ENCODE measurements at places on chromosomes 2 and 18.

DNA sequence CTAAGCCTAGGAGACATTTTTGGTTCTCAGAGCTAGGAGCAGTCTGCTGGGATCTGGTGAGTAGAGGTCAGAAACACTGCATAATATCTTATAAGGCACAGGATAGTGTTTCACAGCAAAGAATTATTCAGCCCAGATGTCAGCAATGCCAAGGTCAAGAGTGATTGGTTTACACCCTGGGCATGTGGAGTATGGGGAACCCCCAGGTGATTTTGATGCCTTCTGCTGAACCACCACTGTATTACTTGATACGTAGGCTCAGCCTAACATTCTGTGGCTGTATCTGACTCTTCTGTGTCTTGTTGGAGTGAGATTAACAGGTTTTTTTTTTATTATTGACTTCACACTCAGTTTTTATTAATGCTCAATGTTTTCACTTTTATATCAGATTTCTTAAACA is 6.0 kb downstream of the DDX18 start:
- DNase-seq: no peak

DNA sequence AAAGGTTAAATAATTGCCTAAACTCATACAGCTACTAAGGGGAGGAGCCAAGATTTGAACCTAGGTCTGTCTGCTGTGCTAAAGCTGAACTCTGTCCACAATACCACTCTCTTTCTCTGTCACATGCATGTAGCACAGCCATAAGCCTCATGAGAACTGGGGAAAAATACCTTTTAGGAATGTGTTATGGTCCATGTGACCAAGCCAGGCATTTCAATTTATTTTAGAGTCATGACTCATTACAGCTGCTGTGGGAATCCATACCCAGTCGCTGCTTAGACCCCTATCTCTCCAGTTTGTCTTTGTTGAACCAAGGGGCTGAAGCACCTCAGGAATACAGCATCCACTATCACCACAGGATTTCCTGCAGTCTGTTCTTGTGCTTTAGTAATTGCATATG is 200.0 kb upstream of the SIX3 start:
- no peak for DNase-seq

- no peak for DNase-seq
These were observed 41.6 kb upstream of the ALMS1 start for GRCh38 chr2:73343992-73344391.

DNA sequence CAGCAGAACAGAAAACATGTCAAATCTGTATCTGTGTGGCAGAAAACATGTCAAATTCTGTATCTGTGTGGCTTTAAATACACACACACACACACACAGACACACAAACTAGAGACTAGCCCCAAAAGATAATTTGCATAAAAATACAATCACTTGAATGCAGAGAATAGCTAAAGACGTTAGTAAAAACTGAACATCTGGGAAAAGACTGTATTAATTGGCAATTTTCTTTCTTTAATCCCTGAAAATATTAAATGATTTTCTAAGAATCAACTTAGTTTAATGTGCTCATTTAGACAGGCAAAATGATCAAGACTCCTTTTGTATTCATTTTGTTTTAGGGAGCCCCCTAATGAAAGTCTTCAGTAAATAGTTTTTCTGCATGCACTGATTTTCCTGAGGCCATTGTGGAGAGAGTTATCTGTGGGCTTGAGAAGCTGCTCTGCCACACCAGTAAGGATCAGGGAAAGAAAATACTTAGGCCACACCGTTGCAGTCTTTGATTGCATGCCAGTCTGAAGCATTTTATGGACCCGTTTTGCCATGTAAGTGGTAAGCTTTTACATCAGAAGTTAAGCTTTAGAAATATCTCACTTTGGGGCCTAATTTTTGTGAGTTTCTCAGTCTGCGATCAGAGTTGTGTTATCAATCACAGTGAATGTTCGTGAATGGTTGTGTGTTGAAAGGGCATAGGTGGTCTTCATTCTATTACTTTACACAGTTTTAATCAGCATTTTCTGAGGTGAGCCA is 2.2 kb downstream of the SPATS2L start:
- DNase-seq: no peak

DNA sequence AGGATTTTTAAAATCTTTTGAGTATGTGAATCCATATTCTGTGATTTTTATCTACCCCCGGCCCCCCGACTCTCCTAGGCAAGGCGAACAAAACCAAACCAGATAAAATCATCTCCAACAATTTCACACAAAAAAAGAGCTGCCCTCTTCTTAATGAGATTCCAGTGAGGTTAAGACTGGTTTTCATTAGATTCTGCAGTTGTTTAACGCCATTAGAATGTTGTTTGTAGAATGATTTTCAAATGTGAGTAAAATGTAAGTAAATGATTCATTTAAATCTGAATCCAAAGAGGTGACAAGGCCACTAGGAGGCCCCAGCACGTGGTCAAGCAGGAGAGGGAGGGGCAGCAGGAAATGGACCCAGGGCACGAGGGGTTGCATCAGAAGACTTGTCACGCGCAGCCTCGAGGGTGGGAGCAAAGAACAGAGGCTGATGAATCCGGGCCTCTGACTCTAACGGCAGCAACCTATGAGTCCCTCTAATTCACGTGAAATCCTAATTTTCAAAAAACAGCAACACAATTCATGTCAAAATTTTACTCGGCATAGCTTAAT is 24.3 kb upstream of the KLHL29 start:
- DNase-seq: no peak

GRCh38 chr2:169909376-169909775 is 82.1 kb downstream of the UBR3 start:
- no peak for DNase-seq

- DNase-seq: no peak
These were observed 174.2 kb downstream of the SOCS6 start for GRCh38 chr18:70463085-70463484.

- DNase-seq: no peak
These were observed 132.1 kb downstream of the GBX2 start for GRCh38 chr2:236036045-236036444.

DNA sequence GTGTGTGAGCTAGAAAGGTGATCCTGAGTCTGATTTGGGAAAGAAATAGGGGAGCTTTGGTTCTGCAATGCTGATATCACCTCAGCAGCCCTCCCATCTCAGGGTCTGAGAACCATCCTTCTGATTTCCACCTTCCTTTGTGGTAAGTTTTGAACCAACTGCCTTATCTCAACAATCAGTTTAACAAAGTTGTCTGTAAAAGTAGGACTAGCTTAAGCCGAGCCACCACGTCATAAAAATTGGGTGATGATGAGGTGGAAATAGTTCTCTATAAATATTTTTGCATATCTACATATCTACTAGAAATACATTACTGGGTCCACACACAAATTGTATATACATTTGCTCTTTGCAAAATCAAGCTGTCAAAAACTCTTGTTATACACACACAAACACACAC is 1.1 kb downstream of the SULT1C4 start:
- no peak for DNase-seq

GRCh38 chr2:180661686-180662030 is 318.7 kb upstream of the UBE2E3 start:
- no peak for DNase-seq

DNA sequence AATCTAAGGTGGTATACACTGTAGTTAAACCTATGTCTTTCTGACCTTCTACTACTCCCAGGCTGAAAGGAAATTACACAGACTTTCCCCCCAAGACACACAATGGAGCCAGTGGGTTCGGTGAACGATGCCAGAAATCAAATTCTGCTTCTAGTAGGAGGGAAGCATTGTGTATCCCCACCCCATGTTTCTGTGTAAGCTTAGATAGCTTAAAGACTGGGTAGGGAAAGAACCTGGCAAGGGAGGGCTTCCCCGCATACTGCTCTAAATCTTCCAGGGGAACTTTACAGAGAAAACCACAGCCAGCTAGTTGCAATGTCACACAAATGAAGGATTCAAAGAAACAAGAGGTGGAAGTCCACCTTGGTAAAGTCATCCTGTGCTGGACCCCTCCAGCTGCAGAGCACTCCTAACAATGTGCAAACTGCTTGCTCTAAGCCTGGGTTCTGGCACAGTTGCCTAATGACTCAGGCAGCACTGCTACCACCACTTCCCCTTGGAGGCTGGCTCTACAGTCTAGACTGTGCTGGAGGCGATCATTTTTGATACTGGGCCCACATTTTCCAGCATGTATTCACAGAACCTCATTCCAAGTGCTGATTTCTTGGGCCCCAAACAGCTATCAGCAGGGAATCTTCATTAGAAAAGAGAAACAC is 47.5 kb downstream of the TRIB2 start:
- peak; percentile 30 for DNase-seq

DNA sequence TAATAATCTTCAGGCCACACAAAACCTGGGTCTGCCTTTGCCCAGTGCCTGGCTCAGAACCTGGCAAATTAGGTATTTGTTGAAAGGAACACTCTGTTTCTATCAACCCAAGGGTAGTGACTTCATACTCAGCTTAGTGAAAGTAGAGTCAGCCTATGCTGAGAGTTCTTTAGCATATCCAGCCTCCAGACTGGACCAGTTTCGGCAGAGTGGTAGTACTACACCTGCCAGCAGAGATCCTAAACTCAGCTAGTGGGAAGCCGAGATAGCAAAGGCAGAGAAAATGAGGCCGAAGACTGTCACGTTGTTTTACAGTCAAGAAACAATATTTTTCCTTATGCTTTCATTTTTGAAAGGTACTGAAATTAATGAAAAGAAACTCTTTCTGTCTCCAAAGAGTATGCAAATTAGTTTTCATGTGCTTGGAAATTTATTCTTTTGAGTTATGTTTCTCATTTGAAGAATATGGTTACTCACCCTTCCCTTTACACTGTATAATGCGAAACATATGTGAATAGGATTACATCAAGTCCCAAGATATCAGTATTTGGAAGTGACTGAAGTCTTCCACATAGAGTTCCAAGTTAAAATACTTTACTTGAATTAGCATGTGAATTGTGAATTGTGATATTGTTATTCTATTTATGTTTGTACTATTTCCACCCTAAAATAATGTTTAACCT is 52.2 kb upstream of the UGP2 start:
- no peak for DNase-seq

- DNase-seq: peak; percentile 58
These were observed 384.3 kb upstream of the SYT4 start for GRCh38 chr18:43661570-43661969.

DNA sequence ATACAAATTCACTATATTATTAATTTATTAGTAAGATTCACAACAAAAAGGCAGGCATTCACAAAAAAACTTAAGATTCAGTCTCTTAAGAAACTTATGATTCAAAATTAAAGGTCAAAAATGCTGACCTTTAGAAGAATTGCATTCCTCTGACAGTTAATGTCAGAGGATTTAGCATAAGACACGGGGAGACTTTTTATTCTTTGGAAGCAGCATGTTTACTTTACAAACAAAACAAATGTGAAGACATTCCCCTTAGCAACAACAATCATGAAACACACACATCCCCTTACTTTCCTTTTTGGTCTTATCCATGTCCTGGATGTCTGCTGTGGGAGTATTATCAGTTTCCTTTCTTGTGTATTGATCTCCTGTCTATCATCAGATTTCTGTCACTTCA is 117.1 kb downstream of the RAD51AP2 start:
- DNase-seq: no peak

DNA sequence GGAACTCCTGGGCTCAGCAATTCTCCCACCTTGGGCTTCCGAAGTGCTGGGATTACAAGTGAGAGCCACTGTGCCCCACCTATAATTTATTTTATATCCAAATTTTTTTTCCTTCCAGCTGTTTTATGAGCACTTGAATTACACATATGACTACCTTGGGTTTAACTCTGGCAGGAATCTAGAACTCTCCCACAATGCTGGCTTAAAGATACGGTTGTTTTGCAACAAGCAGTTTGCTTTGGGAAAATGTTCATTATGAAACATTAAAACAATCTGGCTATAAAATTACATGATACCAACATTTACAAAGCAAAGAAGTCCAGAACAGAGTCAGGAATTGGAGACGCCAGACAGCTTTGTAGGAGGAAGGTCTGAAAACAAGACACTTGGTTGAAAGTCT is 12.8 kb downstream of the CD302 start:
- DNase-seq: no peak

GRCh38 chr2:168639441-168639898 is 163.0 kb upstream of the NOSTRIN start:
- peak; percentile 74 for DNase-seq

GRCh38 chr2:169479257-169480078 is at the start of gene BBS5:
TSS of gene BBS5 (plus strand) at chr2:169479494. CDS start at chr2:169479554, 60 bp downstream.
- peak; percentile 71 for DNase-seq

DNA sequence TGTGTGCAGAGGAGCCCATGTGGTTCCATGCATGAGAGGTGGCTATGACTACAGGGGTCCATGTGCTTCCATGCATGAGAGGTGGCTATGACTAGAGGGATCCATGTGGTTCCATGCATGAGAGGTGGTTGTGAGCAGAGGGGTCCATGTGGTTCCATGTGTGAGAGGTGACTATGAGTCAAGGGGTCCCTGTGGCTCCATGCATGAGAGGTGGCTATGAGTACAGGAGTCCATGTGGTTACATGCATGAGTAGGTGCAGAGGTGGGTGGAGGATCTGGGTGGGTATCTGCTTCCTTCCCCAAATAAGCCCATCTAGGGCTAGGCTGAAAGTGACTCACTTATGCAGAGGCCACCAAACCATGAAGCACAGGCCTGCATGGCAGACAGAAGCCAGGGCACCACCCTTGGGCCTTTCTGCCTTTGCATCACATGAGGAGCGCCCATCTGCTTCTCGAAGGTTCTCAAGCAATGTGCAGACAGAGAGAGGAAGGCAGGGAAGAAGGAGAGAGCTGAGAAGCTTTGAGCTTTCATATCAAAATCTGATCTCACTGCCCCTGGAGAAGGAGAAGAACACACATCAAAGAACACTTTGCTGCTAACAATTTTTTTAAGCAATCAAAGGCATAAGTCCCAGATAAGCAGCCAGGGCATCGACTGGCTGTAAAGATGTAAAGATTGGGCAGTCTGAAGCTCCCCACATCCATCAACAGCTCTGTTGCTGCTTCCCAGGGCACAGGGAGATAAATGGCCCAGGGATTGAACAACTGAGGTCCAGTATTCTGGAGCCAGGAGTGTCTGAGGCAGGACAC is 137.6 kb downstream of the TNS1 start:
- no peak for DNase-seq

DNA sequence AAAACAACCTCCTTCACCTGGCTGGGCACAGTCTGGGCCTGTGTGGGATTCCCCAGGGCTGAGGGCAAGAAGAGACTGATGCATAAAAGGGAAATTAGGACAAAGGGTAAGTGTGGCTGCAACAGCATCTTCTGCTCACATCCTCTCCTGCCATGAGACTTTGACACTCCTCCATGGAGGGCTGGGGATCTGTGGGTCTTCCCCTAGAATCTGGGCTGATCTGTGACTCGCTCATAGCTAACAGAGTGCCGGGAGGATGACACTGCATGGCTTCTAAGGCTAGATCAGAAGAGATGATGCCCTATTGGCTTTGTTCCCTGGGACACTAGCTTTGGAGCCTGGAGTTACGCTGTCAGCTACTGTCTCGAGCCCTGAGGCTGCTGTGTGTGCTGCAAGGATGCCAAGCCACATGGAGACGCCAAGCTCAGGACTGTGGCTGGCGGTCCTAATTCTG is 24.3 kb downstream of the MOCOS start:
- peak; percentile 23 for DNase-seq

GRCh38 chr2:99337113-99338028 is at the start of gene EIF5B:
TSS of gene EIF5B (plus strand) at chr2:99337389. CDS start at chr2:99337555, 166 bp downstream.
- DNase-seq: peak; percentile 91

Data from foreskin keratinocyte (primary cell).